ENCODE measurements at places on chromosomes 16 and 17.

DNA sequence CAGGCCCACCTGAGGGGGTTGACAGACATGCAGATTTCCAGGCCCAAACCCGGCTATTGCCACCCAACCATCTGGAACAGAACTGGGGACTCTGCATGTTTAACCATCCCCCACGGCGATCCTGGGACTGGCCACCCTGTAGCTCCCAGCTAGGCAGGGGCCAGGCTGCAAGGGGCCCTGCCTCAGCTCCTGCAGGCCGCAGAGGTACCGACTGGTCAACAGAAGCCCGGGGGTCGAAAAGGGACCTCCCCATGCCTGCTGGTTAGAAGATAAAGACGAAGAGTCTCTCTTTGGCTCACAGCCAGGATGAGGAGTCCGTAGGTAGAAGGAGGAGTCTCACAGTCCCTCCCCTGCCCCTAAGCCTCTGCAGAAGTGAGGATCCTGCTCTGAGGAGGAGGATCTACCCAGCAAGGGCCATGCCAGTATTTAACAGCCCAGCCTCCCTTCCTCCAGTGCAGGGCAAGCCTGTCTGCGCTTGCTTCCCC is 223.4 kb upstream of the TNRC6C start:
- no peak for DNase-seq

GRCh38 chr17:72826602-72827001 is 265.9 kb downstream of the SLC39A11 start:
- no peak for DNase-seq

DNA sequence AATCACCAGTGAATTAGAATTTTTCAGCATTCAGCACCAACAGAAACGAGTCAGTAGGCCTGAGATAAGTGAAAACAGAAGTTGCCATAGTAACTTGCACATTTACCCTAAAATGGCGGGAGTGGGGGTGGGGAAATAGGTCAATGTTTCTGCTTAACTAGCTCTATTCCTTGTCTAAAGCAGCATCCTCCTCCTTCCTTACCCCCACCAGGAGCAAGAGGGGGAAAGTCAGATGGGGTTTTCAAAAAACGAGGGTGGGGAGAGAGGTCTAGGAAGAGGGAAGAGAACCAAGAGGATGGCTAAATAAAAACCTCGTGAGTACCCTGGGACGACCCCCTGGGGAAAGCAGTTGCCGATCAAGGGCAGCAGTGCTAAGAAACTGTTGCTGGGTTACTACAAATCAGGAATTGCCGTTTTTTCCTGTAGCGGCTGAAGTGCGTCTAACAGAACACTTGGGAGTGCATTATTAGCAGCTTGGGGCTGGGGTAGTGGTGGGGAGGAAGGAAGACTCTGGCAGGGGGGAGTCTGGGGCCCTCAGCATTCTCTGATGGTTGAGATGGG is 34.4 kb upstream of the MNT start:
- DNase-seq, result no peak

GRCh38 chr17:8887834-8888703 is 20.6 kb upstream of the PIK3R6 start:
- no peak for DNase-seq
